ENCODE measurements at places on chromosomes 6 and 20.
A peak's percentile ranks its signal among the peaks of the same experiment; 100 is the strongest.

DNA sequence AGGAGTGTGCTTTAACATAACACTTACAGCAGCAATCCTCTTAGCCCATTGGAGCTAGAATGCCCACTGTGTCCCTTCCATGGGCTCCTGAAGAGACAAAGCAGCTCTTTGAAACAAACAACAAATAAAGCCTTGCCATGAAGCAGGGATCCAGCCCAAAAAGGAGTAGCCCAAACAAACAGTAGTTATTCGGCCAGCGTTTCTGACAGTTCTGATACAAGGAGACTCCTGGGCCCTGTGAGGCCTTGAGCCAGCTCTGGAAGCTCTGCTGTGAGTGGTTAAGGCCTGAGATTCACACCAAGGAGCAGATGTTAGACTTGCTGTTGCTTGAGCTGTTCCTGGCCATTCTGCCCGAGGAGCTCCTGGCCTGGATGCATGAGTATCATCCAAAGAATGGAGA lies 16.9 kb upstream of the ZSCAN16 start:
- no peak for DNase-seq

DNA sequence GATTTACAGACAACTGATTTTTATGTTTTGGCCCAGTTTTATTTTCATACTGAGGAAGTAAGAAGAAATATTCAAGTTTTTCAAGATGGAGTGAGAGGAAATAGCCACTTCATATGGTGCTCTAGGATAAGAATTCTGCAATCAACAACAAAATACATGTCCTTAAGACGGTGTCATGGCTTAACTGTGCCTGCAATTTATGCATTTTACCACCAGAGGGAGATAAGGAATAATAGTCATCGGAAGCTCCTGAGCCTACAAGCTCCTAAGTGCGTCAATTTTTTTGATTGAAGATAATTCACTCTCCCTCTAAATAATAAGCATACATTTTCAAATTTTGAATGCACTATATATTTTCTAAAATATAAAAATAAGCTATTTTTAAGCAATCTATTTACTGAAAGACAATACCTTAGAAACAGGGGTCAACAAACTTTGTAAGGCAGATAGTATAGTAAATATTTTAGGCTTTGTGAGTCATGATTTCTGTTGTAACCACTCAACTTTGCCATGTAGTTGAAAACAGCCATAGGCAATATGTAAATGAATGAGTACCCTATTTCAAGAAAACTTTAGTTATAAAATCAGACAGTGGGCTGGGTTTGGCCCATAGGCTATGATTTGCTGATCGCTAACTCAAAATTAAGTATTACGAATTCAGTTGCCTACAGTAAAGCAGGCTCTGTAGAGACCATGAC lies 230.9 kb upstream of the DTNBP1 start:
- DNase-seq, result peak; percentile 29

- DNase-seq, result no peak
Measured at GRCh38 chr20:41318271-41318649, 729 bp upstream of the ZHX3 start.

- no peak for DNase-seq
Measured at GRCh38 chr6:25998379-25998778, 35.8 kb downstream of the TRIM38 start.

All from brain microvascular endothelial cell (primary cell).